Left forelimb (tissue), 1 donor: ENCODE measurements at places on chromosomes 2 and 18.

DNA sequence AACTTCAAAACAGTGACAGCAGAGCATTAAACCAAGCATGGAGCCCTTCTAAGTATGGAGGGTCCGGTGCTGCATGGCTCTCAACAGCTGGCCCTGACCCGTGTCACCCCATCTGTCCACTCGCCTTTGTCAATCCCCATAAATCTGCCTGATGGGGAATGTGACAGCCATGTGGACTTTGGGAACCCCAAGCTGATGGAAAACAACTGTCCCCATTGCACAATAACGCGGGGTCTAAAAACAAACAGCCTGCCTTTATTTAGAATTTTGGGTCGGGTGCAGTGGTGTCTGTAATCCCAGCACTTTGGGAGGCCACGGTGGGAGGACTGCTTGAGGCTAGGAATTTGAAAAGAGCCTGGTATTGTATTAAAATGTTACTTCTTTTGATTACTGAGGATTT is 17.1 kb upstream of the THADA start:
- no peak for DNase-seq

- no peak for DNase-seq
Observed at GRCh38 chr2:219356834-219357233, 24.3 kb upstream of the RESP18 start.

DNA sequence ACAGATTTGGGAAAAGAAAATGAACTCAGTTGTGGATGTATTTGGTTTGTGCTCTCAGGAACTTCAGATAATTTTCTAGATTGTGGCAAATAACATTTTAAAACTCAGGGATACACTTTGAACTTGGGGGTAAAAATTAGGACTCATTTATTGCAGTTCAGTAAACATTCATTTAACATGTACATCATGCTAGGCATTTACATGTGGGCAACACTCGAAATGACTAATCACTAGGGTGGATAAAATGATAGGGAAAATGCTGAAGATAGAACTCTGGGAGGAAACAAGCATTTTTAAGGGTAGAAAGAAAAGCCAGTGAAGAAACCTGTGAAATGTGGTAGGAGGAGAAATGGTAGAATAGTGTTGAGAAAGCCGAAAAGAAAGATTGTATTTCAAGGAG is 7.8 kb downstream of the FAM117B start:
- no peak for DNase-seq

GRCh38 chr2:156331572-156332283 is 793 bp downstream of the NR4A2 start:
- DNase-seq, result peak; percentile 72

- no peak for DNase-seq
Observed at GRCh38 chr2:196149948-196150347, 21.4 kb downstream of the STK17B start.

DNA sequence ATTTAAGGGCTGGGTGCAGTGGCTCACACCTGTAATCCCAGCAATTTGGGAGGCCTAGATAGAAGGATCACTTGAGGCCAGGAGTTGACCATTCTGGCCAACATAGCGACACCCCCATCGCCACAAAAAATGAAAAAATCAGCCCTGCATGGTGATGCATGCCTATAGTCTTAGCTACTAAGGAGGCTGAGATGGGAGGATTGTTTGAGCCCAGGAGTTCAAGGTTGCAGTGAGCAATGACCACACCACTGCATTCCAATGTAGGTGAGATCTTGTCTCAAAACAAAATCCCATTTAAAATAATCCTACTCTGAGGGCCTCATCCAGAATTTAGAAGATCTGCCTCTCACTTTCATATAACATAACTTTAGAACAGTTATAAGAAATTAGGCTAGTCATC is 2.7 kb upstream of the SERTAD2 start:
- DNase-seq, result no peak

GRCh38 chr18:8871489-8871888 is 166.1 kb downstream of the MTCL1 start:
- no peak for DNase-seq

DNA sequence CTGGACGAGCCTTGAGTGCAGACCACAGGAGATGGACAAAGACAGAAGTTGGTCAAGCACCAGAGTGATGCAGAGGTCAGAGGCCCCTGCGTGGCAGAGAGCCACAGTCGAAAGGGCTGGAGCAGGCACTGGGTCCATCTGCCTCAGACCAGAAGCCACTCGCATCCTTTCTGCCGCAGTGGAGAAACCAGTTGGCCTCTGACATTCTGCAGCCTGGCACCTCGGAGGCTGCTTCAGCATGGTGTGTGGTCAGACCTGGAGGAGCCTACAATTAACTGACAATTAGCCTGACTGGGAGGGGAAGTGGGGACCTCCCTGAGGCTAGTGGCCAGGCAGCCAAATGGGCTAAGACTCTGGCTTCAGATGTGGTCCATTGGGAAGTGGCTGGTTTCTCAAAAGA is 111.1 kb downstream of the SGPP2 start:
- DNase-seq, result no peak

DNA sequence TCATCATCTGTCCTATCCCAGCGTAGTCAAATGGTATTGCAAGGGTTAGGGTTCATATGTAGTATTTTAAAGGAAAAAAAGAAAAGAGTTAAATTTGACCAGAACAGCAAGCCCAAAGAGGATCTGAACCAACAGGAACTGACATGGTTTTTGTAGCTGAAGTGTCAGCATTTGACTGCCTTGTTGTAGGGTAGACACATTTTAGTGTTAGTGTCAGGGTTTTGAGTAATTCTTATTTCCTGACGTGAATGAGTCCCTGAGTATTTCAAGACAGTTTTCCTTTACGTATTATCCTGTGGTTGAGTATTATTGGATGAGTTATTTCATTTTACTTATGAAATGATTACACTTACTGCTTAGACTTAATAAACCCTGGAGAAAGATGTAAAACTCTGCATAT is 173.3 kb upstream of the ZEB2 start:
- no peak for DNase-seq

- no peak for DNase-seq
Observed at GRCh38 chr2:234983011-234983726, 31.4 kb downstream of the SH3BP4 start.

GRCh38 chr2:239866778-239867177 is 158.4 kb downstream of the NDUFA10 start:
- no peak for DNase-seq

GRCh38 chr18:13381944-13382365 is 163.4 kb downstream of the LDLRAD4 start:
- peak; percentile 78 for DNase-seq

DNA sequence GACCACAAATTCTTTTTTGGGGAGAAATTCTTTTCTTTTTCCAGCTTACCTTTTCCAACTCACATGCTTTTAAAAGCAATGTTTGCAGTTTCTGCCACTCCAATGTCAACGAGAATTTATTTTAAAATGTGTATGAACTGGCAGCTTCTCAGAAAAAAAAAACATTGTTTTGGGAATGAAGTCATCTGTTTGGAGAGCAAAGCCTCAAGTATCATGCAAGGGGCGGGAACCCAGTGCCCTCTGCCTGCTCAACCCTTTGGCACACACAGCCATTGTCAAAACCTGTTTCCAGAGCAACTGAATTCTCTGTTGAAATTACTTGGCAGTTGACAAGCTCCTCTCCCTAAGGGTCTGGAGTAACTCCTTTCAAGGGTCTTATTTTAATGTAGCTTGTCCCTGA is 128.5 kb downstream of the QPCT start:
- DNase-seq, result no peak

DNA sequence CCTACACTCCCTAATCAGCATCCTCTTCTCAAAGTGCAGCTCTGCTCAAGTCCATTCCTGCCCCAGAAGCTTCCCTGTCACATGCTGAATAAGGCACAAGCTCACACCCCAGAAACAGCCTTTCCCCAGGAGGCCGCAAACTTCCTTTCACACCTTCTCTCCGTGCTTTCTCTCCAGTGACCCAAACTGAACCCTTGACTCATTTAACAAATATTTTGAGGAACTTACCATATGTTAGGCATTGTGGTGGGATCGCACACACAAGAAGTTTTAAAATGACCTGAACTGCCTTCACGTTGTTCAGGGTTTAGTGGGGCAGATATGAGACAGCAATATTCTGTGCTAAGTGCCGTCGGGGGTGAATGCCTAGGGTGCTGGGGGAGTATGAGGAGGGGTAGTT is 161.3 kb downstream of the INSIG2 start:
- no peak for DNase-seq

- no peak for DNase-seq
Observed at GRCh38 chr2:16526193-16526592, 139.4 kb downstream of the CYRIA start.

DNA sequence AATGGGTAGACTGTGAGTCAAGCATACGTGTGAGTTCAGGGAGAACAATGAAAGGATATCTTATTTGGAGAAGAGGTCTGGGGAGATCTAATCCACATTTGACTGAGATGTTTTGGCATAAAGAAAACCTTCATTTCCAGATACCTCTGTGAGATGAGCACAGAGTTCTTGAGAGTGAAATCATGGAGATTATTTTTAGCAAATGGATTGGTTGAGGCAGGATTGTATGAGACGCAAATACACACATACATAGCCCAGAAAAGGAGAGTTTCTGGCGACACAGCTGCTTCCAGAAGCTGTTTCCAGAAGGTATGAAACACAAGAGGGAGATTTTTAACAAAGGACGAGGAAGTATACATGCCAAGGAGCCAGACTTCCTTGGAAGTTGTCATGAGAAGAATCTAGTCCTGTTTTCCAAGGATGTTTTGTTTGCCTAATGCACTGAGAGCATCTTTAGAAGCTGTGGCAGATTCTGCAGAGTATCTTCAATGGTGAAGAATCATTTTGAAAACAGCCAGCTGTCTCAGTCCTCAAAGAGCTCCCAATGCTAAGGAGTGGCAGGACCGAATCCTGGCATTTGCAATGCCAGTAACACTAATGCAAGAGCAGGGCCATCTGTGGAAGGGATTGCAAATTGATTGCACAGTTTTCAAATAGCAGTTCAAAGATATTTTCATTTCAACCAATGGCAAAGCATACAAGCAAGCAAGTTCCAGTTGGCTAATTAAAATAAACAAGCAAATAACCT is 177.2 kb downstream of the SETBP1 start:
- no peak for DNase-seq

DNA sequence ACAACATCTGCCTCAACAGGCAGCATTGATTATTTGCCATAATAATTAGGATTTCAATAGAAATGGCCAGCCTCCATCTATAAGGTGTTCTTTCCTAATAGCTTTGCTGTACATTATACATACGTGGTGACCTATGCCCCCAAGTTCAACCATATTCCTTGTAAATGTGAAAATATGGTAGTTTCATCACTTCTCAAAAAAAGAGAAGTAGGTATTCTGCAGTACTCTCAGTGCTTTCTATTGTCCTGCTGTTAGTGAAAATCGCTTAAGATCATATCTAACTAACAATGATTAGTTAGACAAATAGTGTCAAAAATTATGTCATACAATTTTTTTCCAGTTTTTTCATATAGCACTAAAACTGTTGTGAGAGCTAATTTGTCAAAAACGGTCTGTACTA is 79.6 kb downstream of the SLC4A10 start:
- no peak for DNase-seq

- DNase-seq, result no peak
Observed at GRCh38 chr2:54574107-54574859, 118.2 kb downstream of the SPTBN1 start.

- no peak for DNase-seq
Observed at GRCh38 chr2:96808176-96808837, 7.8 kb upstream of the CNNM3 start.

- peak; percentile 64 for DNase-seq
Observed at GRCh38 chr2:120398051-120398995, 52.4 kb downstream of the INHBB start.

GRCh38 chr2:237497838-237498186 is 10.8 kb downstream of the MLPH start:
- no peak for DNase-seq

DNA sequence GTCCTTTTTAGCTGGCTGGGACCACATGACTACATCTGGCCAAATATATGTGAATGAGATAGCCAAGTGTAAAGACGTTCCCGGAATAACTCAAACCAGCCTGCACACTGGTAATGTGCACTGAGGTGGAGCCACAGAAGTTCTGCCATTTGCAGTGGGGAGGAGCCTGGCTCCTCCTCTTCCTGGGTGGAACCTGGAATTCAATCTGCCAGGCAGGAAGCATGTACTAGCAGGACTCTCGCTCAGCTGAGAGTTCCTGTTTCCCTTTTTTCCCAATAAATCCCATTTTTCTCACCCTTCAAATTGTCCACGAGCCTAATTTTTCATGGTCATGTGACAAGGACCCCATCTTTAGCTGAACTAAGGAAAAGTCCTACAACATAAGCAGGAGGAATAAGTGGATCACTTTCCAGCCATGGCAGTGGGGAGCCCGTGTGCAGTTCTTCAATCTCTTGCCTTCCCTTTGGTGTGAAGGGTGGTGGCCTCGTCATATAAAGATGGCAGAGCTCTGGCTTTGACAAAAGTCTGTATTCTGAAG is 183.2 kb downstream of the UXS1 start:
- no peak for DNase-seq

DNA sequence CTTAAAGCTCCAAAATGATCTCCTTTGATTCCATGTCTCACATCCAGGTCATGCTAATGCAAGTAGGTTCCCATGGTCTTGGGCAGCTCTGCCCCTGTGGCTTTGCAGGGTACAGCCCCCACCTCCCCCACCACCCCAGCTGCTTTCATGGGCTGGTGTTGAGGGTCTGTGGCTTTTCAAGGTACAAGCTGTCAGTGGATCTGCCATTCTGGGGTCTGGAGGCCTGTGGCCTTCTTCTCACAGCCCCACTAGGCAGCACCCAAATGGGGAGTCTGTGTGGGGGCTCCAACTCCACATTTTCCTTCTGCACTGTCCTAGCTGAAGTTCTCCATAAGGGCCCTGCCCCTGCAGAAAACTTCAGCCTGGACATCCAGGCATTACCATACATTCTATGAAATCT is 19.0 kb downstream of the SLC9A4 start:
- no peak for DNase-seq

- no peak for DNase-seq
Observed at GRCh38 chr2:218402491-218402901, 2.8 kb downstream of the CTDSP1 start.

DNA sequence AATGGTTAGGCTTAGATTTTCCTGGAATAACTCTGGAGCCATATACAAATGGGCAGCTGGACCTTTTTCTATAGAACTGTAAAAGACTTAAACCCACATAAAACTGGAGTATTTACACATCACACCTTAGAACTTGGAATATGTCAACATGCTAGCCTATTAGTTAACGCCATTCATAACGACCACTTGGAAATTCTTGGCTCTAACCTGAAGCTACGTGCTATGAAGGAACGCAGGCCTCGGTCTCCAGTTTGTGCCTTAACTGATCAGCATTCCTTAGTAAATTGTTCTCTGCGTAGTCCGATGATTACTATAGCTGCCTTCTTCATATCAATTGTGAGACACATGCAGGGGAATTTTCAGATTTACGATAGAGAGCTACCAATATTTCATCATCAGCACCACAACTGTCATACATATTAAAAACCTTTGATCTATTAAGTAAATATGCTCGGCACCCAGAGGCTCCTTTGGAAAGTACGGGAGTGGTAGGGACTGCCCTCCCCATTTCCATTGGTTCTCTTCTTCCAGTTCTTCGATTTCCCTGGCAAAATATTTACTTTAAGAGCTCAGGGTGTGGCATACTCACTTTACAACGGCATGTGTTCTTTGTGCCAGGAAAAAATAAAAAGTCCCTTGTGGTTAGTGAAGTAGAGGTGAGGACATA is 17.5 kb upstream of the CCL20 start:
- no peak for DNase-seq

GRCh38 chr18:57585855-57586250 is 649 bp downstream of the FECH start:
- no peak for DNase-seq
